ENCODE measurements at places on chromosomes 2 and 18.
A peak's percentile ranks its signal among the peaks of the same experiment; 100 is the strongest.

GRCh38 chr2:148044322-148044721 is 23.4 kb downstream of the MBD5 start:
- DNase-seq, result no peak

- DNase-seq, result no peak
Measured at GRCh38 chr2:75094405-75094804, 104.9 kb downstream of the TACR1 start.

- DNase-seq, result no peak
Measured at GRCh38 chr18:33781429-33781828, 203.4 kb downstream of the ASXL3 start.

- DNase-seq, result no peak
Measured at GRCh38 chr2:233178994-233179847, 72.3 kb upstream of the ATG16L1 start.

DNA sequence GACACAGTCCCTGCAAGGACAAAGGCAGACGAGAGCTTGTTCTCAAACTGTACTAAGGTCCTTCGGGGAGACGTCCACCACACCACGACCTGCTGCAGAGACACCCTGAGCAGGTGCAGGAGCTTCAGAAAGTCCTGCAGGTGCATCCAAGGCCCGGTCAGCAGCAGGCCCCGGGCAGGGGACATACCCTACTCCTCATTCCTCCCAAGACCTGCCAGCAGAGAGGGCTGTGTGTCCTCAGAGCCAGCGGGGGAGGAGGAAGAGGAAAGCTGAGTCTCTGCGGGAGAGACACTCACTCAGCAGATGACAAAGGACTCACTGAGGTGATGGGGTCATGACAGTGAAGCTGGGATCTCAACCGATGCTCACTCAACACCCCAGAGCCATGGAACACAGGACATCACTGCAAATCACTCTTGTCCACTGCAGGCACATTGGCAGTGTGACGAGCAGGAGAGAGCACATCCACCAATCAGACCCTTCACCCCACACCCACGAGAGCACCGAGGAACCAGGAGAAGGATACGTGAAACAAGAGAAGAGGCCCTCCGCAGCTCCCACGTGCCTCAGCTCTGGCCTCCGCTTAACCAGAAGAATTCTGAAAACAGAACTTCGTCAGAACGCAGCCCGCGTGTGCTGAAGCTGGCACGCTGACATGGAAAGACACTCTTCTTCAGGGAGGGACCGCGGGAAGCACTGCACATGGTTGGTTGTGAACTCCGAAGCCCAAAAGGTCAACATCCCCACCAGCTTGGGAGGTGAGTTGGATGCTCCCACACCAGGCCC is 9.3 kb downstream of the HDAC4 start:
- DNase-seq, result no peak

DNA sequence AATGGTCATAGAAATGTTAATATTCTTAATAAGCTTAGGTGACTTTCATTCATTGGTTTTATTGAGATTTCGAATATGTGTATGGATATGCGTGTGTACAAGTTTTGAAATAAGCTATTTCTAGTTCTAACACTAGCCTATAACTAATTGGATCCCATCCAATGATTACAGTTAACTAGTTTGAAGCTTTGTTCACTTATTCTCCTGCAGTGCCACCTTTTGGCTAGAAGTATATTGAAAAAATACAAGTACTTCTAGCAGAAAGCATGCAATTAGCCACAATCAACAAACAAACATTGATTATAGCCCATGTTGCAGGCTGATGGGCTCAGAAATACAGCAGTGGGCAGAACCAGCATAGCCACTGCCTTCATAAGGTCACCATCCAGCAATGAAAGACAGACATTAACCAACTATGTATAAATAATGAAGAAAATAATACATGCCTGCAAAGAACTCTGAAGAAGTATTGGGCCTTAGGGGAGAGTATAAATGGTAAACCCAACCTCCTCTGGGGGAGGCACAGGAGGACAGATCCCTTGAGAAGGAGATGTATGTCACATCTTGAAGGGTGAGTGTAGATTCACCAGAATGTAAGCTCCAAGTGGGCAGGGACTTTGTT is 5.1 kb upstream of the PIEZO2 start:
- no peak for DNase-seq

DNA sequence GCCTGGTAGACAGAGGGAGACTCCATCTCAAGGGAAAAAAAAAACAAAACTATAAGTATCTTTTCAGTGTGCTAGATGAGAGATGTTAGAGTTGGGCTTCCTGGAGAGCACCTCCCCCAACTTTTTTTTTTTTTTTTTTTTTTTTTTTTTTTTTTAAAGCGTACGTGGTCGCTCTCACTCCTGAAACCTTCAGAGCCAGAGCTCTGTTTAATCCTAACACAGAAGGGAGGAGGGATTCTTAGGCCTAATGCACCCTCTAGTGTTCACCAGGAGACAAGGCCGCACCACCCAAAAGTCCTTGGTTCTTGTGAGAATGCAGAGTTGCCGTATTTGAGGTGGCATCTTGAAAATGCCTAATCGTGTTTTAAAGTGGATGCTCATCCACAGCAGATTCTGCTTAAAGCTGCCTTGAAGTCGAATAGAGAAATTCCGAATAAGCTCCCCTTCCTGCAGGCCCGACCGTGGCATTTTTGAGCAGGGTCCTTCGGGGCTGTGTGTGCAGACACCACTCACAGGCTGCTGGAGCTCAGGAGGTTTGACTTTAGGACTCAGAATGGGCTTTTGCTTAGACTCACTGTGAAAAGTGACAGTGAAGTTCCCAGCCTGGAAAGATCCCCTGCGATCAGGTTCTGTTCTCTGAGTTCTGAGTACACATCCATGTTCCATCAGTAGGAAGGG is 252.6 kb downstream of the AGAP1 start:
- peak; percentile 11 for DNase-seq

DNA sequence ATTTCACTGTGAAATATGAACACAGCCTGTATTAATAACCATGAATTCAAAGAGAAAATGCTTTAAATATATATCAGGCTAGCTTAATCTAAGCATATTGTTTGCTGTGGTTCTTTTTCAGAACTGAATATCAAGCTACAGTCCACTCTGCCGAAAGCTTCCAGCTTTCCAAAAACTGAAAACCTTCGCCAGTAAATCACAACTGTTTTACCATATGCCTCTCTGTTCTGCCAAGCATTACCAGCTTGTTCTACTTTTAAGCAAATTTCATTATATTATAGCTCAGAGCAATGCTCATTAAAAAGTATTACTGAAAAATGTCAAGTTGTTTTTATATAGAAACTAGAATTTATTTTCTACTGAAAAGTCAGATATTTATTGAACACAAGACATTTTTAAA is 277.4 kb downstream of the NRXN1 start:
- no peak for DNase-seq

DNA sequence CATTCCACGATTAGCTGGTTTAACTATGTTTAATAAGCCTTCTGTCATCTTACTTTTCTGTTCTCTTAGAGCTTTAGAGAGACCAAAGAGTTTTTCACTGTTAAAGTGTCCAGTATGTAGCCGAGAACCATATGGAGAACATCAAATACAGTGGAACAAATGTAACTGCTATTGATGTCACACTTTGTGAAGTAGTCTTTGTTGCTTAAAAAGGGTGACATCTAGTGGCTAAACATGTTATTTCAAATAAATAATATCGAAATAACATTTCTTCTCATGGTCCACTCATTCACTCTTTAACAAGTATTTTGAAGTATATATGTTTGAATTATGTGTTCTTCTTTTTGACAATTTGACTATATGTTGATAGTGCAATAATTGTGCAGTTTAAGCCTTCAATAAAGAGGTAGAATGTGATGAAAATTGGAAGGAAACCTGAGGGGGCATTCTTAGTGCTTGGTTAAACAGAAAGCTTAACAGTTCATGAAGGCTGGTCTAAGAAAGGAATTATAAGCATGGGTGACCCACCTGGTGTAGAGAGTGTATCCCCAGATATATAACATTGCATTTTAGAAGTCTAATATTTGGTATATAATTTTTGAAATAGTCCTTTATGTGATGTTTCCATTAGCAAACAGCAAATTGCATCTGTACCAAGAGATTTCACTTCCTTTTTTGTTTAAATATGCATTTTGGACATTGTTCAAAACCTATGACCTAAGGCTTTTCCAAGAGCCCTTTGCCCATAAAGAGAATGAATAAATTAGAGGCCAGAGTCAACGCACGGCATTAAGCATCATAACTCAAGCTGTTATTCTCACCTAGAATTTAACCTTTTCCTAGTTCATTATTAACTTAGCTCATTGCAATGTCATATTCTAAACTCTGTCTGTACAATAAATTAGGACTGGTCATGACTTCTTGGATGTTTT is 112.1 kb downstream of the KYNU start:
- no peak for DNase-seq

DNA sequence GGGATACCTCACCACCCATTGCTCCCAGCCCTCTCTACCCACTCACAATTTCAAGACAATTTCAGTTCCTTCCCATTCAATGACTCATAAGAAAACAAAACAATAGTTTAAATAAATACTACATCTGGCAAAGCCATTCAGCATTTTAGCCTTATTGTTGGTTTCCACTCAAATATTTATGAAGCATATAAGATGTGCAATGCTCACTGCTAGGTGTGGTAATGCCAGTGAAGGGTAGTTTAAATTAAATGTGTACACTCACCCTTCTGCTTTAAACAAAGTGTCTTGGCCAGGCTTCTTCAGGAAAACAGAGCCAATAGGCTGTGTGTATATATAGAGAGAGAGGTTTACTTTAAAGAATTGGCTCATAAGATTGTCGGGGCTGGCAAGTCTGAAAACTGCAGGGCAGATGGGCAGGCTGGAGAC is 37.0 kb downstream of the INO80C start:
- no peak for DNase-seq

- no peak for DNase-seq
Measured at GRCh38 chr2:128590309-128591021, 271.8 kb upstream of the HS6ST1 start.

- DNase-seq, result no peak
Measured at GRCh38 chr18:59763541-59764136, 66.4 kb upstream of the CCBE1 start.

DNA sequence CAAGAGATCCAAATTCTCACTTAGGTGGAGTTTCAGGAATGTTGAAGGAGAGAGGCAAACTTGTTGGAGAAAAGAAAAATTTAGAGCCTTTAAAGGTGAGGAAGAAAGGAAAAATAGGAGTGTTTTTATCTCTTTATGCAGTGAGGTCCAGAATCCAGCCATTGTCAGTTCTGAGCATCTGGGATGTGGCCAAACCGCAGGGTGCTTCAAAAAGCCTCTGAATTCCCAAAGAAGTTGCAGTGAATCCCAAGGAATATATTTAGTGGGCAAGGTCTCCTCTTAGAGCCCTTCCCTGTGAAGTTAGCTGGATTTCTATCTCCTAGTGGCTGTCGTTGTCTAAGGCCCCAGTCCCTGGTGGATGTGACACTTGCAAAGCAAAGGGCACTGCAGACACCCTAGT is 51.2 kb downstream of the MTCL1 start:
- DNase-seq, result no peak

DNA sequence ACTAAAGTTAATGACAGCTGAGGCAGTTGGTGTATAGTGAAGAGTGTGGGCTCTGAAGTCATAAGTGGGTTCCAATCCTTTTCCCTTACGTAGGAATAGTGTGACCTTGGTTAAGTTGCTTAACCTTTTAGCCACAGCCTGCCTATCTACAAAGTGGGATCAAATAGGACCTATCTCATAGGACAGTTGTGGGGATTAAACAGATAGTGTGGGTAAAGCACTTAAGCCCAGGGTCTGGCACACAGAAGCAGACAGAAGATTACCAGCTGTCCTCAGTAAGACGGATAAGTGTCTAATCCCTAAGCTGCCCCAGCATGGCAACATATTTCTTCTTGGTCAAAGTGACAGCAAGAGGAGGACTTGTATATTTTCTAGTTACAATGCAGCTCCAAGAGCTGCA is 28.2 kb downstream of the UBE2F start:
- DNase-seq, result no peak

GRCh38 chr2:118689033-118689432 is 158.4 kb downstream of the EN1 start:
- no peak for DNase-seq

GRCh38 chr2:63622751-63623150 is 34.0 kb downstream of the MDH1 start:
- no peak for DNase-seq

DNA sequence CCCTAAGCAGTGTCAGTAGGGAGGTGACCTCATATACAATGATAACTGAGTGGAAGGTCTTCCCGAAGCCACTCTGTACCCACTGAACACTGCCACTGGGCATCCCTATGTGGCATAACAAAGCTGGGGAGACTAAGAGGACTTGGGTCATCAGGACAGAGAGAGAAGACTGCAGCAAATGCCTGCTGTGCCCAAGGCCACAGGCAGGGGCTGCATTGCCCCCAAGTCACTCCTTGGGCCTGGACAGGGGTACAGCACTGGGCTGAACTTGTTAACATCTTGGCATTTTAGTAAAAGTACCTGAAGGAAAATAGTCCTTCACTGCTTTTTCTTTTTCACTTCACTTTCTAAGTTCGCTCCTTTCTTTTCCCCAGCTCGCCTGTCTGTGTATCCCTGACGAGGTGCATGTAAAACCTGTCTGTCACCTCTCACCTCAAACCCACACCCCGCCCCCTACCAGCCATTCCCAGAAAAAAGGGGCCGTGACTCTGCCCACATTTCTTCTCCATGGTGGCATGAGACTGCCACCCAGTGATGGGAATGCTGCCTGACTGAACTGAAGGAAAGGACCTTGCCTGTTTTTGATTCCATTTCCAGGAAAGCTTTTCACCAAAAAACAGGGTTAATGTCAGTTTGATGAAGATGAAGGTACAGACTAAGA is 62.9 kb downstream of the MTHFD2 start:
- DNase-seq, result no peak

DNA sequence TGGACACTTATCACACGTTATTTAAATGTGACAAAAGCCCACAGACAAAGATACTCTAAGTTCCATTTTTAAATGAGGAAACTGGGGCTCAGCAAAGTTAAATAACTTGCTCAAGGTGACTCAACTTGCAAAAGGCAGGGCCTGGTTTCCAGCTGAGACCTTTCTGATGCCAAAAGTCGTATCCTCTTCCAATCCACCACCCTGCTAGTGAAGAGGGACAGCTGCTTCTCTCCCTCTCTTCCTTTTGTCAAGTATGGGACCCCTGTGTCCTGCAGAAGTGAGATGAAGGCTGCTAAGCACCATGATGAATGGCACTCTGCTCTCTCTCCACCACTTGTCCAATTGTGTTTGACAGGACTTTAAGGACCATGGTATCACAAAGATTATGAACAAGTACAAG is 140.9 kb downstream of the DYM start:
- no peak for DNase-seq

- no peak for DNase-seq
Measured at GRCh38 chr2:66957677-66958076, 439.5 kb upstream of the ETAA1 start.

DNA sequence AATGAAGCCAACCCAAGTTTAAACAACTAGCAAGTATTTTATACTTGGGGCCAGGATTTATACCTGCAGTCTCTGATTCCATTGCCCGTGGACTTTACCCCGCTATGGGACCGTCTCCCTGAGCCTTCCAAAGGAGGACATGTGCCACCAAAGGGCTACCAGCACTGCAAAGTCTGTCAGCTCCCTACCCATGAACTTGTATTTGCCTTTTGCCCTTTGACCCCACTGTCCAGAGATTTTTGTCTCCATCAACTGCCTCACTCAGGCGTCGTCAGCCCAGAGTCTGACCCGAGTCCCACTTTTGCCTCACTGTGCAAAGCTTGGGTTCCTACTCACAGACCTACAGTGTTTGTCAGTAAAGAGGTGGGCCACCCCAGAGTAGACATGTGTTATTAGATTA is 40.6 kb downstream of the B3GNT2 start:
- DNase-seq, result no peak

GRCh38 chr2:11102466-11102865 is 52.8 kb upstream of the SLC66A3 start:
- DNase-seq, result no peak

- DNase-seq, result no peak
Measured at GRCh38 chr18:43312891-43313290, 35.6 kb upstream of the SYT4 start.

GRCh38 chr2:226429476-226429875 is 370.1 kb downstream of the IRS1 start:
- DNase-seq, result no peak

Measured in activated CD8-positive, alpha-beta memory T cell treated with anti-CD3 and anti-CD28 coated beads for 1 hour (primary cell).